Left renal cortex interstitium (tissue), 4 donors: ENCODE measurements at places on chromosomes 3 and 15.

DNA sequence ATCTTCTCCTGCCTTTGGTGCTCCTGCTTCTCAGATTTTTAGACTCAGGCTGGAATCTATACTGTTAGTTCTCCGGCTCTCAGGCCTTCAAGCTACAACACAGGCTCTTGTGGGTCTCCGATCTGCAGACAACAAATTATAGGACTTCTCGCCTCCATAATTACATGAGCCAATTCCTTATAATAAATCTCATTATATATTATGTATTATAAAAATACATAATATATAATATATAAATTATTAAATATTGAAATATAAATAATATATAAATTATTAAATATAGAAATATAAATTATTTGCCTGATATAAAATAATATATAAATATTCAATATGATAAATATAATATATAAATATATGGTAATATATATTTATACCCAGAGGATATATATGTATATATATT, 1214.0 kb downstream of the ROBO2 start:
- DNase-seq: no peak

DNA sequence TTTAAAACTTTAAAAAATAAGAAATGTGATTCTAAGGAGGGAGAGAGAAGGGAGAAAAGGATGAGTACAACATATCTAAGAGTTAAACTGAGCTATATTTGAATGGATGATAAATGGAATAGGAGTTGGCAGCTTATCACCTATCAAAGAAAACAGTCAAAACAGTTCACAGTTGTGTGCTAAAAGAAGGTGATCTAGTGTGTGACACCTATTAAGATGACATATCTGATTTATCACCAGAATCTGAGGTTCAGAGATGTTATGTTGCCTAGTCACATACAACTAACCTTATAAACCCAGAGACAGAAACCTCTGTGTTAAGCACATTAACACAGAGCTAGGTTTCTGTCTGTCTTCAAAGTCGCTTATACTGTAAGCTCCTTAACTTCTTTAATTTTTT, 3.0 kb downstream of the ATP13A3 start:
- no peak for DNase-seq

- DNase-seq: no peak
Measured at GRCh38 chr3:168707900-168708299, 612.2 kb upstream of the GOLIM4 start.

GRCh38 chr3:52406231-52406661, 38.7 kb downstream of the SEMA3G start:
- no peak for DNase-seq

DNA sequence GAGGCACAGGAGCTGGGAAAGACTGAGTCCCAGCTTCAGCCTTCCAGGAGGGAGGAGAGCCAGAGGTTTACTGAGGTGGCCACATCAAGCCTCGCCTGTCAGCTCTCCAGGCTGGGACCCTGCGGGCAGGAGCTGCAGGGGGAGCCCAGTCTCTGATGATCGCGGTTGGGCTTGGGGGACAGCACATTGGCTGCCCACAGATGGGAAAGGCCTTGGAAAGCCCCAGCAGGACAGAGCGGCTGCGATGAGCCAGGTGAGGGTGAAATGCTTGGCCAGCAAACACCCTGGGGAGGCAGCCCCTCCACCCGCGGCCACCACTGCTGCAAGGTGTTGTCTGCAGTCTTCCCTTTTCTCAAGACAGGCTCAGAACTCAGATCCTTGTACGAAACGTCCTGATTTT, 31.2 kb downstream of the SEC61A1 start:
- DNase-seq: no peak

DNA sequence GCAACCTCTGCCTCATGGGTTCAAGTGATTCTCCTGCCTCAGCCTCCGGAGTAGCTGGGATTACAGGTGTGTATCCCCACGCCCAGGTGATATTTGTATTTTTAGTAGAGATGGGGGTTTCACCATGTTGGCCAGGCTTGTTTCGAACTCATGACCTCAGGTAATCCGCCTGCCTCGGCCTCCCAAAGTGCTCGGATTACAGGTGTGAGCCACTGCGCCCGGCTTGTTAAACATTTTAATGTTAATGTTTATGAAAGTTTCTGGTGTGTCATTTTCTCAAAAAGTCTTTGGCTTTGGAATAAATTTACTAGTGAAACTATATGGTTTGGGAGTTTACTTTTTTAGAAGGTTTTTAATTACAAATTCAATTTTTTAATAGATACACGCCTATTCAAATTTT, 698.8 kb downstream of the MECOM start:
- no peak for DNase-seq

GRCh38 chr3:45154641-45155147, 8.5 kb upstream of the CDCP1 start:
- DNase-seq: no peak

- DNase-seq: no peak
Measured at GRCh38 chr3:110859336-110859735, 212.3 kb upstream of the NECTIN3 start.

DNA sequence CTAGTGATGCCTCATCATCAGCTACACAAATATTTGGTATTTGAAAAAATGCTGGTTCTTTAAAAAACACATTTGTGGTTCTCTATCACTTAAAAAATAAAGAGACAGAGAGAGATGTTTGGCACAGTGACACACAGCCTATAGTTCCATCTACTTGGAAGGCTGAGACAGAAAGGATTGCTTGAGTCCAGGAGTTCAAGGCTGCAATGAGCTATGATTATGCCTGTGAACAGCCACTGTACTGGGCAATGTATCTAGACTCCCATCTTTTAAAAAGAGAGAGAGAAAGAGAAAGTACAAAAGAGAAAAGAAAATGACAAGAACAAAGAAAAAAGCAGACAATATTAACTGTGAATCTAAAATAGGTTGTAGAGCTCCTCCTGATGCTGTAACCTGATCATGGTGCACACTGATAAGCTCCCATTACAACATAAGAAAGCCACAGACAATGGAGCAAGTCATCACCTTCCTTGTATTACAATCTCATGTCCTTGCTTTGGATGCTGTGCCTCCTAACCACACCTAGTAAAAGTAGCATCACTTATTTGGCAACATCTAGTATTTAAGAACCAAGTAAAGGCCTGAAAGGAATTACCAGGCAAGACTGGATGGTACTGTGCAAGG, 31.7 kb upstream of the MAP4 start:
- no peak for DNase-seq
